Smooth muscle cell of the brain vasculature (primary cell): ENCODE measurements at places on chromosomes 6 and 20.

GRCh38 chr6:31478186-31478950 is 19.6 kb upstream of the MICB start:
- no peak for DNase-seq

DNA sequence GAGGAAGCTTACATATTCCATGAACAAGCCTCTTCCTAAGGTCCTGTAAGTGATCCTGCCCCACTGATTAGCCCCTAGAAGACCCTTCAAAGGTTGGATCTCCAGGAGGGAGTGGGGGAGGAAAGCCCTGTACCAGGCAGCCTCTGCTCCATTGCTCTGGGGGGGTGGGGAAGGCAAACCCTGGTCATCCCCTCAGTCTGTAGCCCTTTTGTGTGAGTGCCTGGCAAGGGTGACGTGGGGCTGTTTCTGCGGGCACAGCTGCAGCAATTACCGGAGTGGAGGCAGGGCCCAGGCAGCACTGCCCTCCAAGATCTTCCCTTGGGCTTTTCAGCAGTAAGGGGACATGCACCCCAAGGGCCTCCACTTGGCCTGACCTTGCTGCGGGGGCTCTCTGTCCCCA is at the start of gene MOG:
Gene MOG, plus strand, starts transcription at position 295 of the 400 bp plus-strand sequence. CDS start 118 bp downstream, outside the sequence.
- DNase-seq: no peak

DNA sequence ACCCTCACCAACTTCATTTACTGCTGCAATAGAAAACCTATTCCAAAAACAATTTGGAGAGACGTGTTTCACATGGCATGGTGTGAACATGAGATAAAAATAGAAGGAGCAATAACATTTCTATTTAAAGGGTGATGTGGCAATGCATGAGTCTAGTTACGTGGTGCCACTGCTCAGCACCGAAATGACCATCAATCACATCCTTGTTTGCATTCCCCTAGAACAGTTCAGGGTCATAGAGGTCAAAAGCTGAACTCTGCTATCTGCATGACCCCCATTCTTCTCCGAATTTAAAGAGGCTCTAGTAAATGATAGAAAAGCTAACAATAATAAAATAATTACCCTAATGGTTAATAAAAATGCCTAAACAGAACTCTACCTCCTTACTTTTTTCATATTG is 29.5 kb downstream of the ROS1 start:
- no peak for DNase-seq

GRCh38 chr6:31308050-31308844 is 36.4 kb upstream of the HLA-C start:
- no peak for DNase-seq

- no peak for DNase-seq
These were observed 75.2 kb downstream of the STXBP5 start for GRCh38 chr6:147279427-147279826.

GRCh38 chr20:34927736-34928135 is 27.9 kb downstream of the GSS start:
- no peak for DNase-seq

- DNase-seq: no peak
These were observed 11.2 kb upstream of the GPRC6A start for GRCh38 chr6:116840091-116840490.

DNA sequence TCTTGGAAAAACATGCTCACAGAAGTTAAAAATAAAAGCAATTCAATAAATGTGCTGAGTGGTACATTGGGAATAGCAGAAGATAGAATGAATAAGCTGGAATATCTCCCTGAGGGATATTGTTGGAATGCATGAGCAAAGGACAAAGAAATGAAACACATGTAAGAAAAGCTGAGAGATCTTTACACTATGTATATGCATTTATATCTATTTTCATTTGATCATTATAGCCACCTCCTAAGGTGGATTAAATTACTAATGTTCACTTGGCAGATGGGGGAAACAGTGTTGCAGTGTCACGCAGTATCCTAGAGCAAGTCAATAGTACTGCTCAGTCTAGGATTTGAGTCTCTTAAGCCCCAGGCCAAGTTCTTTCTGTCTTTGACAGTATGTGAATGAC is 542.0 kb upstream of the MARCKS start:
- no peak for DNase-seq

DNA sequence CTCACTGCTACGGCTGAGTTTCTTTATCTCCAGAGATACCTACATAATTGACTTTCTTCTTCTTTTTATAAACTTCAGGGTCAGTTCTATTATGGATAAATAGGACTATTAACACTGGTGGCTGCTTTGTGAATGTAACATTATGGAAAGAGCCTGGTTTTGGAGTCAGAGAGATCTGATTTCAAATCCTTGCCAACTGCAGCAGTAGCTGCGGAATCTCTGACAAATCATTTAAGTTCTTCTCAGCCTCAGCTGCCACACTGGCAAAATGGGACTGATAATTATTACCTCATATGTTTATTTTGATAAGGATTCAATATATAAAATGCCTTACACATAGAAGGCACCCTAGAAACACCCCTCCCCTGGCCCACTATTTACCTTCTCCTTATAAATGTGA is 160.5 kb downstream of the BACH2 start:
- DNase-seq: no peak

- no peak for DNase-seq
These were observed 92.3 kb downstream of the RFX6 start for GRCh38 chr6:116969211-116969863.

- no peak for DNase-seq
These were observed 34.3 kb downstream of the SIRPA start for GRCh38 chr20:1929460-1929859.

- DNase-seq: no peak
These were observed 152.4 kb upstream of the MAN1A1 start for GRCh38 chr6:119501798-119502483.

- DNase-seq: peak; percentile 86
These were observed 102.1 kb downstream of the CEBPB start for GRCh38 chr20:50292591-50293283.

- DNase-seq: no peak
These were observed 18.1 kb downstream of the C6orf132 start for GRCh38 chr6:42124223-42124836.

DNA sequence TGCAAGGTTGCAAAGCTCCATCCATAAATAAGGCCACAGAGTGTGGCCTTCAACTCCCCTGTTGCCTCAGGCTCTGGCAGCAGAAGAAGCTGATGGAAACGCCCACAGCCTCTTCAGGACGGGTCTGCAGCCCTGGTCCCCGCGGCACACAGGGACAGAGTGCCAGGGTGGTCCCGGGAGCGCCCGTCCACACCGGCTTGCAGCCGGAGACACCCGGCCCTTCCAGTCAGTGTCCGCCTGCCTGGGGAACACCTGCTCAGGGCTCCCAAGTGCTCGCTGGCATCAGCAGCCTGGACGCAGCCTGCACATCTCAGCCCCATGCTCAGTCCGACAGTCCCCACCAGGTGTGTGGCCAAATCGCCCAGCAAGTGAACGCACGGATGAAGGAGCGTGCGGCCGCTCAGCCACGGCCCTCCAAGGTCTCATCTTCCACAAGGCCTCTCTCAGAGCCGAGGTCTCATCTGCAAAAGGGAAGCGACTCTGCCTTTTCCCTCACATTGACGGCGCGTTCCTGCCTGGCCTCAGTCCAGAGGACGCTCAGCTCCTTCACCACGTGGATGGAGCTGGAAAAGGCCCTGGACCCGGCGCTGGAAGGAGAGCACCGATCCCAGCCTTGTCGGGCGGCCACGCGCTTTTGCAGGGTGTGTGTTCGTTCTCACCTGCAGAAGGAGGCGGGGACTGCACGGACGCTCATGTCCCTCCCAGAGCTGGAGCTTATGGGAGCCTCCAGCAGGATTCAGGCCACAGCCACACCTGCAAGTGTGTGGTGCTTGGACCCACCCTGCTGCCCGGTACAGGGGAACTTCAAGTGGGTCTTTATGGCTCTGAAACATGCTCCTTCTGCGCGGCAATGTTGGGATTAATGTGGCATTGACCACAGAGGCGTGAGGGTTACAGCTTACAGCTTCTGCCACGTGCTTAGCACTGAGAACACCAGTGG is 180.4 kb downstream of the DLL1 start:
- DNase-seq: no peak

DNA sequence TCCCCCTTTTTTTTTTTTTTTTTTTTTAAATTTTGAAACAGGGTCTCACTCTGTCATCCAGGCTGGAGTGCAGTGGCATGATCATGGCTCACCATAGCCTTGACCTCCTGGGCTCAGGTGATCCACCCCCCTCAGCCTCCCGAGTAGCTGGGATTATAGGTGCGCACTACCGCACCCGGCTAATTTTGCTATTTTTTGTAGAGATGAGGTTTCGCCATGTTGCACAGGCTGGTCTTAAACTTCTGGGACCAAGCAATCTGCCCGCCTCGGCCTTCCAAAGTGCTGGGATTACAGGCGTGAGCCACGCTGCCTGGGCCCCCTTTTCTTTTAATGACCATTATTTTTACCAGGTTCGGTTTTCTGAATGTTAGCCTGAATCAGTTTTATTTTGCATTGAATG is 5.0 kb upstream of the FAM209A start:
- DNase-seq: no peak

DNA sequence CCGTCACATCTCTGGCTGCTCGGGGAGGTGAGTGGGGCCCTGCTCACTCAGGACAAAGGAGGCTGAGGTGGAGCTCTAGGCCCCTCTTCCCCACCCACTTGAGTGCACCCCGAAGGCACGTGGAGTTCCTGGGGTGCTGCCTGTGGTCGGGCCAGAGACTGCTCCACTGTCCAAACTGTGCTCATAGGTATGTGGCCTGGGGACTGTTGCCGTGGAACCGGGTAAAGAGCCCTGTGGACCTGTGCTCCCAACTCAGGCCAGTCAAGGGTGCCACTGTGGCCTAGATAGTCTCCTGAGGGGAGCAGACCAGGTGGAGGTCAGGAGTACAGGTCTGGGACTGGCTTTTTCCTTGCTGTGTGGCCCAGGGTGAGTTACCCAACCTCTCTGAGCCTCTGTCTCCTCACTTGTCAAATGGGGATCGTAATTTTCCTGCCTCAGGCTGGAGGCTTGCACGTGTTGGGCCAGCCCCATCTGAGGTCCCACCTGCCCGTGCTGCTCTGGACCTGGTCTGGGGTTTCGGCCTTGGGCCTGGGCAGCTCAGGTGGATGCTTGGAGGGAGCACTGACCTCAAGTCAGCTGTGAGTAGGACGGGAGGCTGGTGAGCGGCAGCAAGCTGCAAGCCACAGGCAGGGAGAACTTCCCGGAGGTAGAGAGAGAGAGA is 12.4 kb upstream of the NPBWR2 start:
- no peak for DNase-seq

- DNase-seq: no peak
These were observed 533.8 kb upstream of the ID4 start for GRCh38 chr6:19303383-19303782.

GRCh38 chr6:117276778-117277316 is 11.5 kb downstream of the VGLL2 start:
- no peak for DNase-seq

- no peak for DNase-seq
These were observed 125.9 kb downstream of the TRMT11 start for GRCh38 chr6:126112171-126112632.

- no peak for DNase-seq
These were observed 104.4 kb upstream of the TAB2 start for GRCh38 chr6:149212892-149213801.

- no peak for DNase-seq
These were observed 15.0 kb downstream of the KIAA0319 start for GRCh38 chr6:24630856-24631505.

GRCh38 chr6:151675746-151676459 is 131.6 kb upstream of the ESR1 start:
- DNase-seq: no peak

GRCh38 chr6:34181908-34182307 is 36.0 kb upstream of the GRM4 start:
- DNase-seq: no peak

GRCh38 chr6:145112711-145113148 is 622.6 kb downstream of the EPM2A start:
- no peak for DNase-seq

GRCh38 chr6:168941036-168941435 is 312.6 kb downstream of the THBS2 start:
- no peak for DNase-seq

GRCh38 chr6:33700391-33701050 is 11.0 kb downstream of the UQCC2 start:
- DNase-seq: no peak

GRCh38 chr20:57493091-57493615 is 31.8 kb downstream of the CTCFL start:
- no peak for DNase-seq

- no peak for DNase-seq
These were observed 3.7 kb downstream of the PIM1 start for GRCh38 chr6:37173493-37174195.

- no peak for DNase-seq
These were observed 363.1 kb upstream of the PTCHD4 start for GRCh38 chr6:48474136-48474535.
